Keratinocyte (primary cell): ENCODE measurements at places on chromosomes 1 and 21. TPM values are rescaled to one million over a fixed set of nuclear protein-coding genes. Genes with fewer than 3 reads are reported as not detected.

DNAH14 gene
- polyA plus RNA-seq, result 2.5 to 6.4 TPM (median 3.0 TPM) in 3 replicates

DNA sequence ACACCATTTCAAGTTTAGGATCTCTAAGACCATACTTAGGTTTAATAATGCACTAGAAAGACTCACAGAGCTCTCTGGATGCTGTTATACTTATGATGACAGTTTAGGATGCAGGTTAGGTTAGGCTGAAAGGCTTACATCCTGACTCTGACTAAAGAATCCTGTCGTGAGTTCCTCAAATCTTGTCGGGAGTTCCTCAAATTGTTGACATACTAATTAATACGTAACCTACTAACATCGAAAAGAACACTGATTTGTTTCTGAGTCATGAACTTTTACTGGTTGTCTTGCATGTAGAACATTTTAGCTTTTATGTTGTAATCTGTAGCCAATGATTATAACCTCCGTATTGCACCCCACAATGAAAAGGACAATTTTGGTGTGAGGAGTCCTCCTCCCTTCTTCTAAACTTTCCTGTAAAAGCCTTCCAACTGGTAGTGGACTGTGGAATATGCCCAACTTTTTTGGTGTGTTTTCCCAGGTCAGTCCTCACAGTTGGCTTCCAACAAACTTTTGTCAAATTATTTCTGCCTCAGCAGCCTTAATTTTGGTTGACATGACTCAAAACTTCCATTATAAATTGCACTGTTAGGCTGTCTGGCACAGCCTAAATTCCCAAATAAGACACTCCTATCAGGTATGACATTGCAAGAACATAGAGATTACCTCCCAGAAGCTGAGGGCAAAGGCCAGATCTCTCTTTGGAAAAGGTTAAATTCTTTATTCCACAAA lies 107.9 kb upstream of the PALMD start:
- no peaks in the 10 kb centered on the region for H3K36me3 ChIP-seq
- peaks cover 3% of the 10 kb centered on the region for H3K4me1 ChIP-seq
- H3K27ac ChIP-seq, result no peak overlapping the region
- no peak overlapping the region for H3K4me3 ChIP-seq

DNA sequence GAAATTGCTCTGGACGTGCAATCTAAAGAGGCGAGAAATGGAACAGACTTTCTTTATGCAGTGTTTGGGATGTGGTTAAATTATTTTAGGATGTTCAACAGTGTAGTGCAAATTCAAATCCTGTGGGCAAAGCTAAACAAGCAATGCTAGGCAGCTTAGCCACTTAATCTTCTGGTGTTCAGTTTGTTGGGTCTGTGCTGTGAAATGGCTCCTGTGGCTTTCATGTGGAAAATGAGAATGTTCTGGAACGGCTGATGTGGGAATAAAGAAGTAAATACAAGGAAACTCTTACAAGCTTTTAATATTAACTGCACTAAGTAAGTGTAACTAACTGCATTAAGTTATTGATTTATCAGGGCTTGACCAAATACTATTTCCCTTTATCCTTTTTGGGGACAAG lies 766.6 kb downstream of the ADGRL2 start:
- no peak overlapping the region for H3K4me3 ChIP-seq
- H3K27me3 ChIP-seq, result no peaks in the 10 kb centered on the region
- DNase-seq, result no peak
- H3K4me1 ChIP-seq, result peaks cover 16% of the 10 kb centered on the region
- no peak overlapping the region for H3K27ac ChIP-seq
- no peaks in the 10 kb centered on the region for H3K36me3 ChIP-seq

DNA sequence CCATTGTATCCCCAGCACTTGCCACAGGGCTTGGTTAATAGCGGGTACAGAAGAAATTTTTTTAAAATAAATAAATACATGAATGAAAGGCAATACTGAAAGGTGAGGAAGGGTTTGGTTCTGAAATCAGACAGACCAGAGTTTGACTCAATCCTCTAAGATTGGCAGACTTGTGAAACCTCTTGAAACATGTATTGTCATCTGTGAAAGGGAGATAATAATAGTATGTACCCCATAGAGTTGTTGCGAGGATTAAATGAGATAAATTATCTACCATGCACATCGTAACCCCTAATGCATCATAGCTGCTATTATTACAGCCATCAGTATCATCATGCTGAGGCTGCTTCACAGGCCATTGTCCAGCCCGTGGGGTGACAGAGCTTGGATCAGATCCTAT lies 41.4 kb downstream of the S1PR1 start:
- H3K27me3 ChIP-seq, result no peaks in the 10 kb centered on the region
- no peaks in the 10 kb centered on the region for H3K36me3 ChIP-seq
- H3K4me1 ChIP-seq, result no peaks in the 10 kb centered on the region
- DNase-seq, result no peak
- no peak overlapping the region for H3K27ac ChIP-seq
- no peak overlapping the region for H3K4me3 ChIP-seq

SLC6A17 gene
- polyA plus RNA-seq, result 0.07 to 0.25 TPM (median 0.13 TPM) in 3 replicates
